GM23338 (cell line): ENCODE measurements at places on chromosomes 3 and 15.

DNA sequence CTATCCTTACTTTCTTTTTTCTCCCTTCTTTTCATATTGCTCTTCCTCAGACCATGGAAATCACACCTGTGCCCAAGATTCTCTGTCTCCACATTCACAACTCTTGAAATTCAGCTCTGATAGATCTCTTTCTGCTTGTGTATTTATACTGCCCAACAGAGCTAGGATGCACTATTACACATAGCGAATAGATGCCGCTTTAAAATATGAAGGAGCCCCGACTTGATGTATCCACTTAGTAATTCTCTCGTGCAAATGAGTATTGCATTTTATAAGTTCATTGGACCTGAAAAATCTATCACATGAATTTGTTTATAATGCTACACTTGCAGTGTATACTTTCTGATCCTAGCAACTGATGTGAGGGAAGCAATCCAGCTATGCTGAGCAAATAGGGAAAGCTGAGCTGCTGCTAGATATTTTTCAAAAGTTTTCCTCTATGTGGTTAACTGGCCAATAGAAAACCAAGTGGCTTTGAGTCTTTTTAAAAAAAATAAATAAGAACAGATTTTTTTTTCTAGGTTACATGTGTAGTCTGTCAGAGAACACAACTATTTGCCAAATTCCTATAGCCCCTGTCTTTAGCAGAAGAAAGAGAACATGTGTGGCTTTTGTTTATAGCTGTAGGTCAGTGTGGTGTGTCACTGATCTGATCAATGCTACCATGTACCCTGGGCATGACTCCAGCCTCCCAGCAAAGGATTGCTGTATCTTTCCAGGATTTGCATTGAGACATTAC, 64.3 kb upstream of the LEKR1 start:
- DNase-seq = no peak
- H3K4me3 ChIP-seq = no peak overlapping the region
- no peak overlapping the region for H3K27ac ChIP-seq

- no peaks in the 10 kb centered on the region for H3K36me3 ChIP-seq
- DNase-seq = no peak
- H3K4me3 ChIP-seq = no peak overlapping the region
- peaks cover 10% of the 10 kb centered on the region for H3K4me1 ChIP-seq
These were observed 87.7 kb upstream of the ABHD17C start for GRCh38 chr15:80607287-80607980.

DNA sequence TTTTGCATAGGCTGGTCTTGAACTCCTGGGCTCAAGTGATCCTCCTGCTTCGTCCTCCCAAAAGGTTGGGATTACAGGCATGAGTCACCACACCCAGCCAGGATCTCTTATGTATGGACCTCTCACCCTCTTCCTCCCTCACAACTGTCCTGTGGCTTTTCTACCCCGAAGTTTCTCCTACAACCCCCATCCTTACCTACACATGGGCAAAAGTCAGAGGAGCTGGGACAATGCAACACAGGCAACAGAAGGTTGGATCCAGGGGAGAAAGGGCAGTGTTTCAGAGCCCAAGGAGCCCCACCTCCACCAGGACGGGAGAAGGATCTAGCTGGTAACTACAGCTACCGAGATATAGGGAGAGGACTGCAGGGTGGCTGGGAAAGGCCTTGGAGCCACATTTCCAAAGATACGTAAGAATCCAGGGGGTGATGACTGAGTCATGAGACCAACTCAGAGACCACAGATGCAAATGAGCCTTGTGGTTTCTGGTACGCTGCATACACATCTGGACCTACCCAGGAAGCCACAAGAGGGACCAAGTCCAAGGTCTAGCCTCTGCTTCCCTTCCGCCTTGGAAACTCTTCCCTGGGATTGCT, 13.6 kb downstream of the IGDCC4 start:
- DNase-seq = no peak
- H3K4me3 ChIP-seq = no peak overlapping the region
- no peak overlapping the region for H3K27ac ChIP-seq
- no peaks in the 10 kb centered on the region for H3K36me3 ChIP-seq
- H3K27me3 ChIP-seq = no peaks in the 10 kb centered on the region

DNA sequence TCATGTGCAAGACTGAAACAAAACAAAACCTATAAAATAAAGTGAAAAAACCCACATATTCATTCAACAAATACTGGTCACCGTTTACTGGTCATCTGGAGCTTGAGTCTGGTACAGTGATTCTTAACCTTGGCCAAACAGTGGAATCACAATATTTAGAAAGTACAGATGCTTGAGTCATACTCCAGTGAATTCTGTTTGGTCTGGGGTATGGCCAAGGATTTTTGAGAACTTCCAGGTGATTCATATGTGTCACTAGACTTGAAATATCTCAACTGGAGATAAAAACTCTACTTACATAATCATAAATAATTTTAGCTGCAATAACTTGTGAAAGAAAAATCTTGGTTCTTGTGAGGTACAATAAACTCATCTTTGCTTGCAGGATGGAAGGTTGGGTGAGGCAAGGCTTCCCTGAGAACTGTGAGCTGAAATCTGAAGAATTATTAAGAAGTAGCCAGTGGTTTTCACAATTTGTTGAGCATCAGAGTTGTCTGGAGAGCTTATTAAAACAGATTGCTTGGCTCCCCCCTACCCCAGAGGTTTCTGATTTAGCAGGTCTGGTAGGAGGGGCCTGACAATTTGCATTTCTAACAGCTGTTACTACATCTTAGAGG, 9.6 kb downstream of the NEK11 start:
- no peak for DNase-seq
- H3K36me3 ChIP-seq = no peaks in the 10 kb centered on the region
- peaks cover under 1% of the 10 kb centered on the region; the same call in 1 of the 2 replicates for H3K4me1 ChIP-seq
- no peak overlapping the region for H3K4me3 ChIP-seq

- peaks cover 4% of the 10 kb centered on the region; the same call in 1 of the 2 replicates for H3K4me1 ChIP-seq
- H3K4me3 ChIP-seq = no peak overlapping the region
- H3K27me3 ChIP-seq = no peaks in the 10 kb centered on the region
- no peaks in the 10 kb centered on the region for H3K36me3 ChIP-seq
- no peak overlapping the region for H3K27ac ChIP-seq
These were observed 10.2 kb downstream of the H1-8 start for GRCh38 chr3:129553171-129553570.

GRCh38 chr3:158430968-158431367, 140.0 kb upstream of the MLF1 start:
- H3K27me3 ChIP-seq = no peaks in the 10 kb centered on the region
- H3K4me3 ChIP-seq = no peak overlapping the region

DNA sequence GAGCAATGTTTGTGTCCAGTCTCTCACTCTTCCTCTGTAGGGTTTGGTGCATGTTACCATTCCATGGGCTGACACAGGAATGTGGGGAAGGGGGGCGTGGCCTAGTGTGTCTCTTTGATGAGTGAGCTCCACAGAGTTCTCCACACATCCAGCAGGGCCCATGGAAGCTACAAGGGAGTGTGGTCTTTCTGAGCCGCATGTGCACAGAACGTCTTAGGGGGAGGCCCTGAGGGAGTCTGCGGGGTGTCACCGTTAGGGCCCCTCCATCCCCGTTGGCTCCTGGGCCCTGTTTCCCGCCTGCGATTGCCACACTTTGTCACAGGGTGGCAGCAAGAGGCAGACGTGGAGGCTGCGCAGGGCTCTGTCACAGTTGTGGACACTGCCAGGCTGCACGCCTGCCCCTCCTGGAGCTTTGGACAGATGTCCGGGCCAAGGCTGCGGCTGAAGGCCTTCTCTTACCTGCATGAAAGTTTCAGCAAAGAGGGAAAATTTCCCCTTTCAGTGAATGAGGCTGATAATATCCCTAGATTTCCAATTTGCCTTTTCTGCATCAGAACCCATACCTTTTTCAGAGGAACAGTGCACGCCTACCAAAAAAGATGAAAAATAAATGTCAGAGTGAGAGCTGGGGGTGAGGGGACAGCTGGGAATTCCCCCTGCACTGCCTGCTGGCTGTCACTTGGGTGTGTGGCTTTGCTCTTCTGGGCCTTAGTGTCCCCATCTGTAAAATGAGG, 24.3 kb downstream of the CACNA2D3 start:
- H3K27ac ChIP-seq = no peak overlapping the region
- peak; percentile 84 for DNase-seq

DNA sequence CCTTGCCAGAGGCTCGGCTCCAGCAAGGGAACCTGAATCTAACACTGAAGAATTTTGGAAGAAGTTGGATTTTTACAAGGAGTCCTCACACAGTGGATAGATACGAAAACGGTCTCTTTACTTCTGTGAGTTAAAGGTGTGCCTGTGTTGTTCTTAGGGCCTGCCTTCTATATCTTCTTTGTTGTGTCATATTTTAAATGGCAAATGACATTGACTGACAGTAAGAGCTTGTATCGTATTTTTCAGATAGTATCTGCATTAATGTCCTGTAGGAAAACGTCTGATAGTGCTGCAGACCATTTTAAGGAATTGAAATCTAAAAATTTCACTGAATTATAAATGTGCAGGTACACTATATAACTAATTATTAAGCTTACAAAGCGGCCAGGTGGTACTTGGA, 56.3 kb downstream of the PTPRG start:
- no peak overlapping the region for H3K4me3 ChIP-seq
- DNase-seq = no peak
- H3K4me1 ChIP-seq = peaks cover 38% of the 10 kb centered on the region
- H3K36me3 ChIP-seq = no peaks in the 10 kb centered on the region

DNA sequence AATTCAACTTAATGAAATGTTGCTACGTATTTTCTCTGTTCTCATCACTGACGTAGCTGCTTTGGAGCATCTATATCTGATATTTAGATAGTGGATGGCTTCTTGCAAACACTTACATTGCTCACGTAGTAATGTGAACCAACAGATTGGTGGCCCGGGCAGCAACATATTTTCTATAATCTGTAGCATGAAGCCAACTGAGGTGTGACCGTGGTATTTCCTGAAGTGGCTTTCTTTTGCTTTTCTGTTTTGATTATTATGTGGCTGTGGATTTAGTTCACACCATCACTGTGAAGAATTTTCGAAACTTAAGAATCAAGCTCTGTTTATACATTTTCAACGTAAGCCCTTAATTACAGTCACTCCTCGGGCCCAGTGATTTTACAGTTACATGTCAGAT, 288.5 kb downstream of the LPP start:
- H3K4me1 ChIP-seq = peaks cover 4% of the 10 kb centered on the region
- DNase-seq = no peak
- no peaks in the 10 kb centered on the region for H3K36me3 ChIP-seq
- H3K27ac ChIP-seq = no peak overlapping the region
- H3K4me3 ChIP-seq = no peak overlapping the region

- no peak overlapping the region for H3K27ac ChIP-seq
- no peak for DNase-seq
- H3K4me3 ChIP-seq = no peak overlapping the region
These were observed 7.8 kb upstream of the ZNF710 start for GRCh38 chr15:89993349-89993748.

DNA sequence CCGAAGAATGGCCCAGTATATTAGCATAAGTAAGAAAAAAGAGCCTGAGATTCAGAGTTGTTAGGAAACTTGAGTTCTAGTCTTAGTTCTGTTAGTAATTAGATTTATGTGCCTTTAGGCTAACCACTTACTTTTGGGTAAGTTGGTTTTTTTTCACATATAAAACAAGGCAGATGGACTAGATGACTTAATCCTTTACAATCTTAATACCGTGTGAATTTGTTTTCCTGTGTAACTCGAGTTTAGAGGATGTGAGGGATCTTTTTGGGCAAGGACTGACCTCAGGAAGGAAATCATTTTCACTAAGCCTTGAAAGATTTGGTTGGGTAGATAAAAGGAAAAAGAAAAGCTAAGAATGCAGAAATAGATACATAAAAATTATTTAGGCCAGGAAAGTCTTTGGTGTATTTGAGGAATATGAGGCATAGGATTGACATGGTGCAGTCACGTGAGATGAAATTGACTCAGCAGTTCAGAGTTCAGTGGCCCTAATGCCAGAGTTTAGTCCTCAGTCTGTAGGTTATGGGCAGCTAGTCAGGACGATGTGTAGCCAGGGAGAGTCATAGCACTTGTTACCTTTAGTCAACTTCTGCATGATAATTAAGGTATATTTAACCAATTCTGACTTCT, 34.6 kb downstream of the PAK2 start:
- no peak overlapping the region for H3K4me3 ChIP-seq
- DNase-seq = no peak
- H3K27me3 ChIP-seq = no peaks in the 10 kb centered on the region
- H3K27ac ChIP-seq = peak overlapping the region; percentile 66; the same call in 1 of the 2 replicates
- peaks cover 24% of the 10 kb centered on the region for H3K4me1 ChIP-seq
- H3K36me3 ChIP-seq = no peaks in the 10 kb centered on the region; the same call in 1 of the 2 replicates

- H3K36me3 ChIP-seq = no peaks in the 10 kb centered on the region
- no peak for DNase-seq
- no peaks in the 10 kb centered on the region for H3K4me1 ChIP-seq
- H3K27ac ChIP-seq = no peak overlapping the region
- no peaks in the 10 kb centered on the region for H3K27me3 ChIP-seq
These were observed 37.1 kb downstream of the PSMD6 start for GRCh38 chr3:63986146-63986545.

- H3K36me3 ChIP-seq = no peaks in the 10 kb centered on the region
- no peak for DNase-seq
- H3K4me1 ChIP-seq = no peaks in the 10 kb centered on the region; the same call in 1 of the 2 replicates
- no peak overlapping the region for H3K27ac ChIP-seq
These were observed 50.1 kb downstream of the TLNRD1 start for GRCh38 chr15:81050805-81051204.

- H3K27ac ChIP-seq = no peak overlapping the region
- H3K27me3 ChIP-seq = no peaks in the 10 kb centered on the region
- DNase-seq = no peak
These were observed 3.8 kb downstream of the MPI start for GRCh38 chr15:74893627-74894026.

GRCh38 chr3:48505146-48505545, 1.2 kb upstream of the SHISA5 start:
- H3K36me3 ChIP-seq = no peaks in the 10 kb centered on the region
- no peak for DNase-seq
- H3K27me3 ChIP-seq = no peaks in the 10 kb centered on the region
- H3K4me1 ChIP-seq = peaks cover 37% of the 10 kb centered on the region

DNA sequence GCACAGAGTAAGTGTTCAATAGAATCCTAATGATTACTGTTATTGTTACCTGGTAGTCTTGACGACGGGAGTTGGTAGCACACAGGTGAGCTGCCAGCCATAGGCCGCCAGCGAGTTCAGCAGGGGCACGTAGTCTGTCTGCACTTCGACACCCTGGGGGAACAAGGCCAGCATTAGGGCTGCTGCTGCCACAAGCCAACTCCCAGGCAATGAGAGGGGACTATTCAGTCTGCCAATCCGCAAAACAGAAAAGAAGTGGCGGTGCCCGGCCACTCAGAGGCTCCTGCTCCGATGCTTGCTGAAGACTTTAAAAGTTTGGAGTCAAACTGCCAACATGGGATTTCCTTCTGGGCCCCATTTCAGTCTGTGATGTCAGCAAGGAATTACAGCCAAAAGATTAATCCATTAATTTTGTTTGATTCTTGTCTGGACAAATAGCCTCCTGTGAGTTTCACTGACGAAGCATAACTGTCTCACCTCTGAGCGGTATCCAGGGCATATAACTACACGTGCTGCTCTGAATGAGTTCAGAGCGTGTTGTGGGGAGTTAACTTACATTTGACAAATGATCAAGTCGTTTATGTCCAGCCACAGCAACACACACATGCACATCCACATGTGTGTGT, 61.8 kb downstream of the OXNAD1 start:
- H3K27ac ChIP-seq = no peak overlapping the region
- H3K27me3 ChIP-seq = no peaks in the 10 kb centered on the region
- no peak for DNase-seq
- no peaks in the 10 kb centered on the region for H3K4me1 ChIP-seq
- no peaks in the 10 kb centered on the region for H3K36me3 ChIP-seq
